CD4-positive, CD25-positive, alpha-beta regulatory T cell (primary cell): ENCODE measurements at places on chromosomes 6 and 20.

DNA sequence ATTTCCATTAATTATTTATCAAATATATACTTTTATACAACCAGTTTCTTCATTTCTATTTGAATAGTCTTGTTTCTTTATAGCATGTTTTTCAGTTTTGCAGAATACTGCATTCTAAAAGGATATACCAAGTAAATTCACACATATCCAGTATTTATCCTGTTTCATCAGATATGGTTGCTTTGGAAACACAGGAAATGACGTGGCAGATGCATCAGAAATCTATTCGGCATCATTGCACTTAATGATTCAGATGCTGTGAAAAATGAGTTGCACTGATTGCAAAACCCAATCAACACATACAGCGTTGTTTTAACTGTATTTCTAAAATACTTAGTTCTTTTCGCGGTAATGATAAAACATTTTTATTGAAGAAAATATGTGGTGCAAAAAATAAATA lies 594.9 kb downstream of the CDH26 start:
- DNase-seq: no peak

- DNase-seq: no peak
Measured at GRCh38 chr6:92828788-92829187, 590.6 kb downstream of the EPHA7 start.

- DNase-seq: no peak
Measured at GRCh38 chr6:20892365-20892764, 358.1 kb downstream of the CDKAL1 start.

GRCh38 chr20:8913456-8913855 lies 155.4 kb upstream of the PLCB4 start:
- no peak for DNase-seq
